ENCODE measurements at places on chromosomes 16 and 17.

DNA sequence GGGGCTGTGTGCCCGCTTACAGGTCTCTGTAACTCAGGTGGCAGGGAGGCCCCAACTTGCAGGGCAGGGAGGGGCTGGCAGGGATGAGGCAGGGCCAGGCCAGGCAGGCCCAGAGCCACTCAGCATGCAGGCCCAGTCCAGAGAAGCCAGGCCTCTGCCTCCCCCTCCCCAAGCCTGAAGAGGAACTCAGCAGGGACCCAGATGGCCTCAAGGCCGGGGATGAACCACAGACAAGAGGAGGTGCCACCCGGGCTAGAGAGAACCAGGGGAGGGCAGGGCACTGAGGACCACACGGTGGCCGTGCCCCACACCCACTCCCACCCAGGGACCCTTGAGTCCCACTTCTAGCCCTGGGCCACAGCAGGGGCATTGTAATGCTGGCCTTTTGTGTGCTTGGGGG, 29.8 kb upstream of the EIF1 start:
- no peak for DNase-seq

DNA sequence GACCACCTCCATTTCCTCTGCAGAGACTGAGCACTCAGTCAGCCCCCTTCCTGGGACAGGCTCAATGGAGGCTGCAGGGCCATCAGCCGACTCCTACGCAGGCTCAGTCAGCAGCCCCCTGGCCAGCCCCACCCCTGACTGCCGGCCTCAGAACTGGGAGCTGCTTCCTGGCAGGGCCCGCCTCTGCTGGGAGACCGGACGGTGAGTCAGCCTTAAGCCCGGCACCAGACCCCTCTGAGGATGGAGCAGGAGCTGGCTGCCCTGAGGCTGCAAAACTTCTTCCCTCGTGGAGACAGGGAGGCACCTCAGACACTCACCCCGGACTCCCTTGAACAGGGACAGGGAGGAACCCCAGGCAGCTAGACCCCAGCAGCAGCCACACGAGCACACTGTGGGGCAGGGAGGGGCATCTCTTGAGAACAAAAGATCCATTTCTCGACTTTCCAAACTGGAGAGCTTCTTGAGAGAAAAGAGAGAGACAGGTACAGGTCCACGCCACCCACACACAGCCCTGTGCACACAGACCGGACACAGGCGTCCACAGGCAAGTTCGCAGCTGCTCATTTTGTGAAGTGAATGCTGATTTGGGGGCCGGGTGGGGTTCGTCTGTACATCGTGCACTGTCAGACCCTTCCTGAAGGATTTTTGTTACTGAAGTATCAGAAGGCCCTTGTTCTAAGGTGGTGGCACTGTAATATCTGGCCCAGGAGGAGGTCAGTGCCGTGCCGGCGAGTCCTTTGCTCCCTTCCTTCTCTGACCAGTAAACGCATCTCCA, 1.3 kb upstream of the TUBB3 start:
- DNase-seq = no peak

GRCh38 chr17:76710863-76711611, at the start of gene MXRA7:
MXRA7 (minus strand) TSS chr17:76710965; CDS start chr17:76710946, 19 bp downstream.
- no peak for DNase-seq

GRCh38 chr16:27503662-27504061, 46.1 kb downstream of the GTF3C1 start:
- no peak for DNase-seq

Measured in esophagus squamous epithelium (tissue), 5 donors.